Activated naive CD4-positive, alpha-beta T cell (primary cell): ENCODE measurements at places on chromosomes 1 and 21.

DNA sequence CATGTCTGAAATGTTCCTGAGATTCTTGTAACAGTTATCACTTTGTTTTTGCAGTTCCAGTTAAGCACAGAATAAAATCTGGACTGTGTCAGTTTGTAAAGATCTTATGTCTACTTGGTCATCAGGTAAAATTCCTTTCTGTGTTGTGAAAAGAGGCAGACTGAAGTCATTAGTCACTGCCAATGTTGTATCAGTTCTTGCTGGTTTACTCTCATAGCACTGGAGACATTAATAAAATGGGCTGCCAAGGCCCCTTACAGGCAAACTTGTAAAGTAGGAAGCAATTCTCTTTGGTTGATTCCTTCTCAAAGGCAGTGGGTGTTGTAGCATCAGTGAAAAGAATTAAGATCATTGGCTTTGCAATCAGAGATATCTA, 61.4 kb upstream of the ST6GALNAC3 start:
- DNase-seq: no peak

DNA sequence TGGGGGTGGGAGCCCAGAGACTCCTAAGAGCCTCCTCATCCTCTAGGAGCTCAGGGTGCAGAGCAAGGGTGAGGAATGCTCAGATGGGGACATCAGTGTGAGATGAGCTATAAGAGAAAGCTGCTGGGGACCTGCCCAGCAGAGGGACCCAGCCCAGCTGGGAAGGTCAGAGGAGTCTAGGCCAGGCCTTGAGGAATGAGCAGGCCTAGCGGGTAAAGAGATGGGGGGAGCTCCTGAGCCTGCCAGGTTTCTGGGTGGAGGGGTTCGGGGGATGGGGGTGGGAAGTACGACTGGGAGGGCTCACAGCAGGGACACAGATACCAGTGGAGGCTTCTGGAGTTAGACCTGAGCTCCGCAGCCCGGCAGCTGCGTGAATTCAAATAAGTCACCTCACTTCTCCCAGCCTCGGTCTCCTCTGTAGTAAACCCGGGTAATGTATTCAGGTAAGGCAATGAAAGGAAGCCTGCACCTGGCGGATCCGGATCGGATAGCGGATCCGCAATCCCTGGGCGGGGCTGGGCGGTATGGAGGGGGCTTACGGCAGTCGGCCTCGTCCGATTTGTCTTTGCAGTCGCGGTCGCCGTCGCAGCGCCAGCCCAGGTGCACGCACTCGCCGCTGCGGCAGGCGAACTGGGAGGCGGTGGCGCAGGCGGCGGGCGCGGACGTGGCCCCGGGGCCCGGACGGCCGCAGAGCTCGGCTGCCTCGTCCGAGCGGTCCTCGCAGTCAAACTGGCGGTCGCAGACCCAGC, 38.0 kb upstream of the MAGOH start:
- DNase-seq: no peak

DNA sequence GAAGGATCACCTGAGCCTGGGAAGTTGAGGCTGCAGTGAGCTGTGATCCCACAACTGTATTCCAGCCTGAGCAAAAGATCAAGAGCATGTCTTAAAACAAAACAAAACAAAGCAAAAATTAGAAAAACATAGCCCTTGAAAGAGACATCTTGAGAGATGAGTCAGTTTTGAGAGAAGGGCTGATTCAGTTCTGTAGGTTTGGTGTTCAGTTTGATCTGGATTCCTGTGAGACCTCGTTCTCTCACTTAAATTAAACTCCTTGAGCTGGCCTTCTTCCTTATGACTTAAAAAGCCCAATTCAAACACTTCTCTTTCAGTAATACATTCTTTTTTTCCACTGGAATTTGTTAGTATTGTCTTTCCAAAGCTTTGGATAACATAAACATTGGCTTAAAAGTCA, 164.2 kb downstream of the NRIP1 start:
- no peak for DNase-seq

- DNase-seq: no peak
Observed at GRCh38 chr1:94110021-94110761, 10.8 kb downstream of the ABCA4 start.

DNA sequence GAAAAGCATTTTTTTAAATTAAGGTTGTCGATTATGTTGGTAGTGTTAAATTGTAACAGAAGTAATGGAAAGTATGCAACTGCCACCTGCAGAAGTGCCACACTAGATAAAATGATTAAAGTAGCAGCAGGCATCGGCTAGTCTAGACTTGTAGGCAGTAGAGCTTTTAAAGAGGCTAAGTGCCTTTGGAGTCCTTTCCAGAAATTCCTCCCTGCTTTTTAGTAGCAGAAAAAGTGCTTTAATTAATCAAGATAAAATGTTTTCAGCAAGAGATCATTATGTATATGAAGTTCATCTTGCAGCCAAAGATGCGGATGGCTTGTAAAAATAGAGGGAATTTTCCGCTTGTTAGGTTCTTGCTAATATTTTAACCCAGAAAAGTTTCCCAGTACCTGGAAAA, 87.1 kb upstream of the LRRC8D start:
- no peak for DNase-seq

GRCh38 chr1:224801844-224802490, 127.5 kb upstream of the DNAH14 start:
- no peak for DNase-seq

GRCh38 chr1:31871703-31872102, 55.9 kb upstream of the SPOCD1 start:
- no peak for DNase-seq

DNA sequence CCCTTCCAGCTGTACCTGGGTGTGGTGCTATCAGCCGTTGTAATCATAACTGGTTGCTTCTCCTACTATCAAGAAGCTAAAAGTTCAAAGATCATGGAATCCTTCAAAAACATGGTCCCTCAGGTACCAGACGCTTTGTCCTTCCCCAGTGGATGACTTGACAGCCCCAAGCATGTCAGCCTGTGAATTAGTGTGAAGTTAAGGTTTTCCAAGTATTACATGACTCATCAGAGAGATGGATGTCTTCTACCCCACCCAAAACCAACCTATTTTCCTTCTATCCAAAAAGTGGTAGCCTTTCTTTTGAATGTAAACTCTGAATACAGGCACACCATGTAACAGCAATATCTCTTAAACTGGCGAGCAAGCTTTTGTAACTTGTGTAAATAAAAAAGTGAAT, 15.1 kb downstream of the ATP1A1 start:
- DNase-seq: no peak

DNA sequence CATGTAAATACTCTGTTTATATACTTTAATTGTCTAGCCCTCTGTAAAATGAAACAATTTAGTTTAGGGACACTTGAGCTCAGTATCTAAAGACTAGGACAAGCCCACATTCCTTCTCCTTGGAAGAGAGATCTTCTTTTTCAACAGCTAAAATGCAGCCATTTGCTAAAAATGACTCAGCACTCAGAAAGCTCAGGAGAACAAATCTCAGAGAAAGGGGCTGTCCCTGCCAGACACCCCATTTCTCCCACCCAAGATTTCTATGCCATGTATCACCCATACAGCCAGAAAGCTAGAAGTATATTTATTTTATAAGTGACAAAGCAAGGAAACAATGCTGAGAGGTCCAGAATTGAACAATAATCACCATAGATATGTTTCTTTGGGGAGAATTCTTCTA, 23.2 kb upstream of the PRDX6 start:
- no peak for DNase-seq

DNA sequence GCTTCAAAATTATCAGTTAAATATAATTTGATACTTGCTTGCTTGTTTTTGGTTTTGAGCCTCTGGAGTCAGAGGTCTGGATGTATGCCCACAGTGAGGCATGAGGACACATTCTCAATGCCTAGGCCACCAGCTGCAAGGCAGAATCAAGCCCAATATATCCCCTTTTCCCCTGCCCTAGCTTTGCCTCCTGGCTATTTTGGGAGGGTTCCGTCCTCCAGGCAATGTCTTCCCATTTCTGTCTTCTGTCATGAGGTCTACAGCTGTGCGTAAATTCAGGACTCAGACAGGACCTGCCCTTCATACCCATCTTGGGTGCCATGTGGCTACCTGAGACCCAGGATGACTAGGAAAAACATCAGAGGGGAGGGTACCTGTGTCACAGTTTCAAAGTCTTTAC, 19.2 kb downstream of the NRDC start:
- DNase-seq: no peak

DNA sequence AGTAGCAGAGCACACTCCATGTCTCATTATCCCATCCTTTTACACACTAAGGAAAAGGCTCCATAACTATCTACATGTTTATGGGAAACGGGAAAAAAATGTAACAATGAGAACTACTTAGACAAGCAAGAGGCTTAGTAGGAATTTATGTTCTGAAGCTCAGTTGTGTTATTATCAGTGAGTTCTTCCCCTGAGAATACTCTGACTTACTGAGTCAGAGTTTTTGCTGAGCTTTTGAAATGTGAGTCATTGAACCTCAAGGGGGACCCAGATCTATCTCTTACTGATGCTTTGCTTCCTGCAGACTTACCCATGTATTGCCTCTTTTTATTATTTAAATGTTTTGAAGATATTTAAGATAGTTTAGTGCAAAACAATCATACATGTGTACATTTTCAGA, 20.1 kb downstream of the CFHR5 start:
- DNase-seq: no peak

GRCh38 chr1:246587606-246588005, 21.4 kb downstream of the CNST start:
- DNase-seq: no peak

DNA sequence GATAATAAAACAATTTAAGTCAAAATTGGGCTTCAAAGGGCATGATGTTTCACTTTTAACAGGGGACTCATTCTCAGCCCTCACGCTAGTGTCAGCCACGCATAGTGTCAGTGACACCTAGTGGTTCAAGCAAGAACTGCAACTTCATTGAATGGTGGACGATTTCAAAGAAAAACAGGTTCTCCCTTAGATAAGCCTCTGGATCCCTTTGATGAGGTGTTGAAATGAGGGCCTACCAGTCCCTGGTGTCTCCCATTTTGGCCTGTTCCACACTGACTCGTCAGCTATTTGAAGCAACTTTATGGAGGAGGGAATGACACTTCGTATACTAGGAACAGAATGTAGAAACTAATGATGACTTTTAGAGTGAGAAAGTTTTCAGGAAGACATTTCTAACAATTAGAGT, 56.2 kb downstream of the FCRL5 start:
- no peak for DNase-seq

GRCh38 chr1:77833521-77834100, 54.2 kb downstream of the MIGA1 start:
- DNase-seq: no peak

DNA sequence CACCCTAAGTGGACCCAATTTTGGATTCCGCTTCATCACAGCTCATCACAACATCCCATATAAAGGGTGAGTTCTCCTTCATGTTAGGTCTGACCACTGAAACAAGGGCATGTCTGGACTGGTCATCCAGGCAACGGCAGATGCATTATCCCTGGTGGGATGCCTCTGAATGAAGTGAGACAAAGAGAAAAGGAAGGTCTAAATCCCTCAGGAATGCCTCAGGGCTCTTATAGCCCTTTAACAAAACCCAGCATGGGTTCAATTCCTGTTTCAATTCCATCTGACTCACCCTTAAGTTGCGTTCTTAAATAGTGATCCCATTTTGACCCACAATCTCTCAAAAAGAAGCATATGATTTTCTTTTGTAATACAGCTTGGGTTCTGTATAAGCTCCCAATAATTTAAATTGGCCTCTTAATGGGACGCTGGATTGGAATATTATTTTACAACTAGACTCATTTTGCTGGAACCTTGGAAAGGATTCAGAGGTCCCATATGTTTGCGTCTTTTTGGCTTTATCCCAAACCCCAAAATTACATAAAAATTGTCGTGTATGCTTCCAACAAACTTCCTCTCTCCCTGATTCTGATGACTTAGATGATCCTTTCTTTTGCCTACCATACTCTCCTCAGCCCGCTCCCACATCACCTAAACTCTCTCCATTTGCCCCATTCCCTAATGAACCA, 287.4 kb upstream of the ZP4 start:
- no peak for DNase-seq

- DNase-seq: no peak
Observed at GRCh38 chr1:169795687-169796086, 980 bp upstream of the METTL18 start.

DNA sequence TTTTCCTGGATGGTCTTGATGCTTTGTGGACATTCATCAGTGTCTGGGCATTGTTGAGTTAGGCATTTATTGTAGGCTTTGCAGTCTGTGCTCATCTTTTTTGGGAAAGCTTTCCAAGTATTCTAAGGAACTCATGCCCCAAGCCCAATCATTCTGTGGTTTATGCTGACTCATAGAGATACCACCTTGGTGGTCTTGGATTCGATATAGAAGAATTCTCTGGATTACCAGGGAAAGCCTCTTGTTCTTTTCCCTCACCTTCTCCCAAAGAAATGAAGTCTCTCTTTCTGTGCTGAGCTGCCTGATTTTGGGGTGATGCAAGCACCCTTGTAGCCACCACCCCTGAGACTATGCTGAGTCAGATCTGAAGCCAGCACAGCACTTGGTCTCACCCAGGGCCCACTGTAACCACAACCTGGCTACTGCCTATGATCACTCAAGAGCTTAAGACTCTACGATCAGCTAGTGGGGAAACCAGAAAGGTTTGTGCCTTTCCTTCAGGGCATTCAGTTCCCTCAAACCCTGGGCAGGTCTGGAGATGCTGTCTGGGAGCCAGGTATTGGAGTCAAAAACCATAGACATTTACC, 422.6 kb downstream of the NUF2 start:
- no peak for DNase-seq

- DNase-seq: no peak
Observed at GRCh38 chr1:169259816-169260215, 107.8 kb downstream of the NME7 start.

DNA sequence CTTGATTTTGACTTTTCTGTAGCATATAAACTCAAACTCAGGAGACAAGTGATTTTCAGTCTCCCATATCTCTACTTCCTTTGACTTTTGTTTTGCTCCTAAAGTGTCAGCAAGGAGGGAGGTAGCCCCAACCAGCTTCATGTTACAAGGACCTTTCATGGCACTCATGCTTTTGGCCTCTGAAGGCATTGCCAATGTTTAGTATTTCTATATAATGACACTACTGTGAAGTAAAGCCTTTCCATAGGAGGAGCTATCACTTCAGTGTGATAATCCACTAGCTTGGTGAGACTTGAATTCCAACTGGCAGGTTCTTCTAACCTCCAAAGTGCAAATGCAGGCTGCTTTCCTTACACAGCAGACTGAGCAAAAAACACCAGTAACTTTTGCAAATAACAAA, 14.4 kb downstream of the COLGALT2 start:
- DNase-seq: no peak

GRCh38 chr1:219324629-219325367, 151.1 kb downstream of the LYPLAL1 start:
- DNase-seq: no peak
